ENCODE measurements at places on chromosomes 3 and 15.

DNA sequence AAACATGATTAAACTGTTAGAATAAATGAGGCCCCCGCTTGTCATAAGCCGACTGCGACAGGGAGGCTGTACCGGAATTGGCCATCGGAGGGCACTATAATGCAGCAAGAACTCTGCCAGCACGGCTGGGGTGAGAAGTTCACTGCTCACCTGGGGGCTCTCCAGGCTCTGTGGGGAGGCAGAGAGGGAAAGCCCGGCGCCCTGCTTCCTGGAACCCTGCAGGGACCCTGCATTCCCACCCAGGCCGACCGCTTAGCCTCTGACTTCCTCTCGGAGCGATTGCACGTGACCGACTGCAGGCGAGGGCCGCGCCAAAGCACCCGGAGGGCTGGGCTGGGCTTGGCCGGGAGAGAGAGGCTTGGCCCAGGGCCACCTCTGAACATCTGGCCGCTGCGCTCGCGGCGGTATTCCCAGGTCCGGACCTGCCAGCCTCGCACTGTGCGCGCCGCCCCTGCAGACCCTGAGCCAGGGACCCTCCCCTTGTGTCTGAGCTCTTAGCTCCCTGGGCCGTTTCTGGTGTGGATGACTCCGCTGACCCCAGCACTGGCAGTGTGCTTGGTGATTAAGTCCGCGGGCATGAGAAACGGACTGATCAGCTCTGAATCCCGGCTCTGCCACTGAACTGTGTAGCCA, 26.2 kb downstream of the DRD3 start:
- DNase-seq = peak; percentile 61

DNA sequence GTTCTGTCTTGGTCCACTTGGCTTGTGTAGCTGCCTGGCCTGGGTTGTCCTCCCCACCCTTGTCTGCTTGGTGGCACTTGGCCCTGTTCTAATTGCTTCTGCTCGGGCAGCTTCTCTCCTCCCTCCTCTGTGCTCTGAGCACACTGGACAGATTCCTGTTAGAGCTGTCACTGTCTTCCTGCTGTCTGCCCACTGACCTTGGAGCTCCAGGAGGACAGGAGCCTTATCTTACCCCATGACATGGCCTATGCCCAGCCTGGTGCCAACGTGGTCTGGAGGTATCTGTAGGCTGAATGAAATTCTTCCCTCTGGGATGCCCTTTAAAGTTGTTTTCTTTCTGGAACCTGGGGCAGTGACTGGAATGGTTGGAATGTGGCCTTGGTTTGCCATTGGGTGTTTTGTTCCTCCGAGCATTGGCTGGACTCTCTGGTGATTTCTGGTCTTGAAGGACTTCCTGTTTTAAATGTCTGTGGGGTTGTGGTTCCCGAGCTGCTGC, 94.1 kb downstream of the FAM43A start:
- no peak for DNase-seq

DNA sequence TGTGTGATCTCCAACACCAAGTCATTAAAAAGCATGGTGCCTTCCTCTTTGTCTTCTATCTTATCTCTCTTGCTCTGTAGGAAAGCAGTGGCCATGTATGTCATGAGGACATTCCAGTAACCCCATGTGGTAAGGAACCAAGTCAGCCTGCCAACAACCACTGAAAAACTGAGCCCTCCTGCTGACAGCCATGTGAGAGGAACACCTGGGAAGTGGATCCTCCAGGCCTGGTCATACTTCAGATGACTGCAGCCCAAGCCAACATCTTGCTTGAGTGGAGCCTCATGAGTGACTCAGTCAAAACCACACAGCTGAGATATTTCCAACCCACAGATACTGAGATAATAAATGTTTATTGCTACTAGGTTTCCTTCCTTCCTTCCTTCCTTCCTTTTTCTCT, 597.3 kb downstream of the ZIC1 start:
- DNase-seq = peak; percentile 58

DNA sequence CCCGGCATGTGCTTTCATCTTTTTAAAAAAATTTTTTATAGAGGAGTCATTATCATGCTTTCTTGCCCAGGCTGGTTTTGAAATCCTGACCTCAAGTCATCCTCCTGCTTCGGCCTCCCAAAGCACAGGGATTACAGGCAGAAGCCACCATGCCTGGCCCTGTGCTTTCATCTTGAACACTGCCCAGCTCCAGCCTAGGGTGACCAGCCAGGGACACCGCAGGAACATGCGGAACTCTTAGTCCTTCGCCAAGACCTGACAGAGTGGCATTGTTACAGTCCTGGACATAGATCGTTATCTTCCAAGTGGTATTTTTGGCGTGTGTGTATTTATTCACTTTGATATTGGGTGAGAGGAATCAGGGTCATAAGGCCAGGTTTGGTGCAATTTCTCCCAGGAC, 7.9 kb upstream of the FURIN start:
- DNase-seq = no peak

- no peak for DNase-seq
These were observed 7.8 kb downstream of the MAP2K1 start for GRCh38 chr15:66394472-66394871.

GRCh38 chr15:70576696-70577095, 186.7 kb downstream of the UACA start:
- DNase-seq = no peak

DNA sequence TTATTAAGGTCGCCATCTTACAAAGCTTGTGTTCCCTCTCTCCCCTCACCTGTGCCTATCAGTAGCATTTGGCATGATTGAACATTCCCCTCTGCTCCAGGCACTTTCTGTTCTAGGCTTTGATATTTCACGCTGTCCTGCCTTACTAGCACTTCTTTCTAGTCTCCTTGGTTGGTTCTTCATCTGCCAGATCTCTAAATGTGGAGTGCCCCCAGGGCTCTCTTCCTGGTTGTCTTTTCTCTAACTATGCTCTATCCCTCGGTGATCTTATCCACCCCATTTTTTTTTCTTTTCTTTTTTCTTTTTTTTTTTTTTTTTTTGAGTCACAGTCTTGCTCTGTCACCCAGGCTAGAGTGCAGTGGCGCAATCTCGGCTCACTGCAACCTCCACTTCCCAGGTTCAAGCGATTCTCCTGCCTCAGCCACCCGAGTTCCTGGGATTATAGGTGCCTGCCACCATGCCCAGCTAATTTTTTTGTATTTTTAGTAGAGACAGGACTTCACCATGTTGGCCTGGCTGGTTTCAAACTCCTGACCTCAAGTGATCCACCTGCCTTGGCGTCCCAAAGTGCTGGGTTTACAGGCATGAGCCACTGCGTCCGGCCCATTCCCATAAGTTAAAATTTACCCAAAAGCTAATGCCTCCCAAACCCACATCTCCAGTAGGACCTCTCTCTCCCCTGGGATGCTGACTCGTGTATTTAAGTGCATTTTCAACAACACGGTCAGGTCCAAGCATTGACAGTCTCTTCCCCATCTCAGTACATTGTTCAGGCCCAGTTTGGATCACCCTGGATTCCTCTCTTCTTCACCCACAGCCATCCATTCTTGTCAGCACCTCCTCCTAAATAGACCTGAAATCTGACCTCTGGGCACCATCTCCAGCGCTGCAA, 5.2 kb downstream of the NUSAP1 start:
- no peak for DNase-seq

GRCh38 chr15:76998663-76999285, 3.8 kb downstream of the PSTPIP1 start:
- no peak for DNase-seq

GRCh38 chr3:49017229-49017970, 980 bp downstream of the DALRD3 start:
- DNase-seq = no peak

DNA sequence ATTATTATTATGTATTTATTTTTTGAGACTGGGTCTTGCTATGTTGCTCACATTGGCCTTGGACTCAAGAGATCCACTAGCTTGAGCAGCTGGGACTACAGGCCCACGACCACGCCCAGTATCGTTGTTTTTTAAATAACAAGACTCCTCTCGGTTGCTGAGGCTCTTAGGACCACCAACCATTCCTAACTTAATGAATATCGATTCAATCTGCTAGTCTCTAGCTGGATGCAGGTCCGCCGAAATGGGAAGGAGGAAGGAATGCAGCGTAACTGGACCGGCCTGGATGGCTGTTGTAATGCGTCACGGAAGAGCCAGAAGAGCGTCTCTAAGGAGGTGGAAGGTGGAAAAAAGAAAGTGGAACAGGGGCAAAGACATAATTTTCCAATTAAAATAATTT, 1.7 kb downstream of the ANXA2 start:
- no peak for DNase-seq

GRCh38 chr3:149592758-149593240, 65.0 kb downstream of the WWTR1 start:
- DNase-seq = no peak

- DNase-seq = peak; percentile 43
These were observed 136.2 kb downstream of the TNIK start for GRCh38 chr3:171323938-171324536.

GRCh38 chr15:57003418-57003817, 85.0 kb downstream of the TCF12 start:
- peak; percentile 93 for DNase-seq

DNA sequence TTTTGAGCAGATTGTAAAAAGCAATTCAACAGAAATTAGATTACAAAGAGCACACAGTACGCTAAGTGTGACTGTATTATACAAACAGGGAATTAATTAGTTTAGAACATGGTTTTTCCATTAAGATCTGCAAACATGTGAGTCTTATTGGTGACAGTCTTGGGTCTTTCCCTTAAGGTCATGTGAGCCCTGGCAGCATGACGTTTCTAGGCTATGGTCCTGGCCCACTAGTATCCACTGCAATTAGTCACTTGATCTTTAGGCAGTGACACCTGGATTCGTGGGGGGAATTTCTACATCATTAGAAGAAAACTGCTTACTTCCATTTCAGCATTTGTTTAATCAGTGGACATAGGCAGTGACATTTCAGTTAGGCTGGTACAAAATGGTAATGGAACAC, 360.2 kb upstream of the NR2F2 start:
- no peak for DNase-seq

- DNase-seq = peak; percentile 55
These were observed 93.9 kb upstream of the RASGRF1 start for GRCh38 chr15:79184465-79184892.

- no peak for DNase-seq
These were observed 13.1 kb upstream of the OCA2 start for GRCh38 chr15:28112101-28112760.

DNA sequence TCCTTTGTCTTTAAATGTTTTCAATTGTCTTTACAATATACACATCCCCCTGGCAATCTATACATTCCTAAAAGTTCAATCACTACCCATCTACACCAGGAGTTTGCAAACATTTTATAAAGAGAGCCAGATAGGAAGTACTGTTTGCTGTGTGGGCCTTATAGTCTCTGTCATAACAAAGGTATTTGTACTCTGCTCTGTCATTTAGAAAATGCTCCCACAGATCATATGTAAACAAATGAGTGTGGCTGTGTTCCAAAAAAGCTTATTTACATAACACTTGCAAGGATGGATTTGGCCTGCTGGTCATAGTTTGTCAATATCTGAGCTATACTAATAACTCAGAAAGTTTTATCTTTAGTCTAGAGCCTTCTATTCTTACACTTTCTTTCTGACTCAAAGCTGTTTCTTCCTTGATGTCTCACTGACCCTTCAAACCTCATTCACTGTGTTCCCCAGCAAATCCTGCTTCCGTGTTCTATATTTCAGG, 511.9 kb downstream of the GBE1 start:
- DNase-seq = peak; percentile 6

GRCh38 chr15:83413054-83413719, 34.0 kb upstream of the SH3GL3 start:
- DNase-seq = no peak

GRCh38 chr3:117409701-117410459, 700.3 kb downstream of the TUSC7 start:
- peak; percentile 42 for DNase-seq

GRCh38 chr3:78141269-78141668, 1101.4 kb downstream of the ROBO2 start:
- peak; percentile 76 for DNase-seq

- no peak for DNase-seq
These were observed 145.0 kb downstream of the MYLK start for GRCh38 chr3:123739106-123739505.

DNA sequence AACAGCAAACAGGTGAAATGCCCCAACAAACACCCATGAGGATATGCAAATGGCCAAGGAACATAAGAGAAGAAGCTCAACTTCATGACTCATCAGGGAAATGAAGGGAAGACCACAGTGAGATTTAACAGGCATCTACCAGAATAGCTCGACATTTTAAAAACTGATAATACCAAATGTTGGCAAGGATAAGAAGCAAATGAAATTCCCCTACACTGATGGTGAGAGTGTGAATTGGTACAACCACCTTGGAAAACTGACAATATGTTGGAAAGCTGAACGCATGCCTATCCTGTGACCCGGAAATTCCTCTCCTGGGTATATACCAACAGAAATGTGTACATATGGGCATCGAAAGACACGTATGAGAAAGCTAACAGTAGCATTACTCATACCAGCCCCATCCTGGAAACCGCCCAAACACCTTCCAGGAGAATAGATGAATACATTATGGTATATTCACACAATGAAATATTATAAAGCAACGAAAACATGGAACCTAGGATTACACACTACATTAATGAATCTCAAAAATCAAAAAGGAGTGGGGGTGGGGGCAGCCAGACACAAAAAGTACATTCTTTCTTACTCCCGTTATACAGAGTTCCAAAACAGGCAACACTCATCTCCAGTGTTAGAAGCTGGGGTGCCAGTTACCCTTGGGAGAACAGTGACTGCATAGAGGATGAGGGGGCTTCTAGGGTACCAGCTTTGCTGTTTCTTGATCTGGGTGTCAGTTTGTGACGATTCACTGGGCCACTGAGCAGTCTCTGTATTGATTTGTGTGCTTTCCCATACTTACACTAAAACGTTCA, 16.9 kb downstream of the RFTN1 start:
- DNase-seq = no peak

GRCh38 chr3:12456441-12456840, 27.8 kb upstream of the TSEN2 start:
- no peak for DNase-seq

Data from IMR-90 (cell line).